Activated CD4-positive, alpha-beta T cell treated with anti-CD3 and anti-CD28 coated beads, Interleukin-2, amount 50 U/mL, for 48 hours (primary cell): ENCODE measurements at places on chromosomes 6 and 20.
A peak's percentile ranks its signal among the peaks of the same experiment; 100 is the strongest.

DNA sequence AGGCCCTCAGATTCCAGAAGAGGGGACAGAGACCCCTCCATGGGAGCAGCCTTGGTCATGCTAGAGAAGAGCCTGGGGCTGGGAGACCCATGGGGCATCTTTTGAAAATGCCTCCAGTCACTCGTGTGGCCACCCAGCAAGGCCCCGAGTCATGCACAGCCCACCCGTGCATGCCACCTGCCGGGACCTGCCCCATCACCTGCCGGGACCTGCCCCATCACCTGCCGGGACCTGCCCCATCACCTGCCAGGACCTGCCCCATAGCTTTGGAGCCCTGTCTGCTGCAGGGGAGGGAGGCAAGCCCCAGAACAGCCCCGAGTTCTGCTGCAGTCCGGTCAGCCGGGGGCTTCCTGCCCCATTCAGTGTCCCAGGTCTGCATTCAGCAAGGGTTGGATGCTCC lies 37.5 kb upstream of the SLCO4A1 start:
- DNase-seq, result no peak

DNA sequence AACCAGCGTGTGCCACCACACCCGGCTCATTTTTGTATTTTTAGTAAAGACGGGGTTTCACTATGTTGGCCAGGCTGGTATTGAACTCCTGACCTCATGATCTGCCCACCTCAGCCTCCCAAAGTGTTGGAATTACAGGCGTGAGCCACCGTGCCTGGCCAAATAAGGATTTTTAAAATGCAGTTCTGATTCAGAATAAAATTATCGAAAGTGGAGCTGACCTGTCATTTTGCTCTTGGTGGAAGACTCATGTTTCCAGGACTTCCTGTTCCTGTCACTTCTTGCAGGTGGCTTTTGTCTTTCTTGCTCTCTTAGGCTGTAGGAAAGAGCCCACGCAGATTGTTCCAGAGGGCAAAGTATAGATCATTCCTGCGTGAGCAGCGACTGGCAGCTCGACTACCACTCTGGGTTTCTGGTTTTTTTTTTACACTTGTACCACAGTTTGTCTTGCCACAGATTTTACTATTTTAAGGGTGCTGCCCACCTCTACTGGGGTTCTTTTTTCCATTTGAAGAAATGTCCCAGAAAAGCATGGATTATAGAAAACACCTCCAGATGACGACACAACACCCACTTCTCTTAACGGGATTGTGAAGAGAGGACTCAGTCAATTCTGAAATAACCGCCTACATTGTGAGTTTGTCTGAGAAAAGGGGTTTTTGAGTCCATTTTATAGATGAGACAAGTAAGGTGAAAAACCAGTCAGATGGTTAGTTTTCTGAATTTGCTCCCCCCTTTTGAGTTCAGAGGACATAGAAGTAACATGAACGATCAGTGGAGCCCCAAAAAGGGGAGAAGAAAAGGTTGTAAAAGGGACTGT lies 7.5 kb downstream of the JARID2 start:
- peak; percentile 62 for DNase-seq

GRCh38 chr6:36594816-36595643 lies 868 bp downstream of the SRSF3 start:
- DNase-seq, result no peak

GRCh38 chr6:90175627-90176538 lies 120.8 kb downstream of the BACH2 start:
- DNase-seq, result peak; percentile 69

- no peak for DNase-seq
Measured at GRCh38 chr20:22686097-22686496, 101.7 kb upstream of the FOXA2 start.

- DNase-seq, result no peak
Measured at GRCh38 chr6:28597924-28598722, 72.4 kb downstream of the GPX5 start.

GRCh38 chr6:109561844-109562243 lies 78.8 kb upstream of the ZBTB24 start:
- DNase-seq, result no peak

GRCh38 chr6:6593867-6594468 lies 5.4 kb downstream of the LY86 start:
- no peak for DNase-seq

- DNase-seq, result no peak
Measured at GRCh38 chr6:70413992-70414494, 735 bp downstream of the FAM135A start.

- DNase-seq, result no peak
Measured at GRCh38 chr6:151175662-151176445, 63.9 kb upstream of the AKAP12 start.

DNA sequence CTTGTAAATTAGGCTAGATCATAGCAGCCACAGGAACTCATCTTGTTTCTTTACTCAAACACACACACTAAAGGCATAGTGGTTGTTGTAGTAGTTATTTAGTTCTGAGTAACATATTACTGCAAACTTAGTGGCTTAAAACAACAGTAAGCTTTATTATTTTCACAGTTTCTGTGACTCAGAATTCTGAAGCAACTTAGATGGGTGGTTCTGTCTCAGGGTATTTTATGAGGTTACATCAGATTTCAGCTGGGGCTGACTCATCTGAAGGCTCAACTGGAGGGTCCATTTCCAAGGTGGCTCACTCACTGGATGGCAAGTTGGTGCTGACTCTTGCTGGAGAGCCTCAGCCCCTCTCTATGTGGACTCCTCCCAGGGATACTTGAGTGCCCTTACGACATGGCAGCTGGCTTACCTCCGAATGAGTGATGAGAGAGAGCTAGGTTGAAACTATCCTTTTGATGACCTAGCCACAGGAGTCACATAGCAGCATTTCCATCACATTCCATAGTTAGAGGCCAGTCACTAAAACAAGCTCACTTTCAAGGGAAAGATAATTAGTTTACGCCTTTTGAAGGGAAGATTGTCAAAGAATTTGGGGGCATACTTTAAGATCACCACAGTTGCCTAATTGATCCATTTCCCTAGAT lies 136.5 kb upstream of the PRND start:
- no peak for DNase-seq

- no peak for DNase-seq
Measured at GRCh38 chr6:100568255-100568654, 103.5 kb upstream of the SIM1 start.

DNA sequence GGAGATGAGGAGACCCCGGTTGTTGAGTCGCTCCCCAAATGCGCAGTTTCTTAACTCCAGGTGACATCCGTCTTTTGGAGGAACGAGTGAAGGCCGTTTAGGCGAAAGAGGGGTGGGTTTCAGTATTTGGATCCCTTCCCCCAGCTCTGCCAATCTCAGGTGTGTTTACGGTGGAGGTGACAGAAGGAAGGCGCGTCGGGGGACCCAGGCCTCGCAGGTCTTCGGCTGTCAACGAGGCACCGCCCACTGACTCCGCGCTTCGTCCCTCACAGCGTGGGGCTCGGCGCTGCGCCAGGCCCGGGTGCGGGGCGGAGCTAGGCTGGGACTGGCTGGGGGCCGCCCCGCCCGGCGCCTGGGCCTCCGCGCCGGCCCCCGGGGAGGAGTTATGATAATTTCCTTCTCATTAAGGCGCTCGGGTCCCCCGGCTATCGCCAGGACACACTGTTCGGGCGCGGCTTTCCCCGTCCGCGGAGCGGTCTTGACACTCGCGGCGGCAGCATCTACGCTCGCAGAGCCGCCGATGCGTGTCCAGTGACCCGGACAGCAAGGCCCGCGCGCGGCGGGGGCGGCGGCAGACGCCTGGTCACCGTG lies at the start of gene TFAP2C:
TSS of gene TFAP2C (plus strand) at position 434 of the 591 bp plus-strand sequence. CDS start 239 bp downstream, outside the sequence.
- DNase-seq, result peak; percentile 44

DNA sequence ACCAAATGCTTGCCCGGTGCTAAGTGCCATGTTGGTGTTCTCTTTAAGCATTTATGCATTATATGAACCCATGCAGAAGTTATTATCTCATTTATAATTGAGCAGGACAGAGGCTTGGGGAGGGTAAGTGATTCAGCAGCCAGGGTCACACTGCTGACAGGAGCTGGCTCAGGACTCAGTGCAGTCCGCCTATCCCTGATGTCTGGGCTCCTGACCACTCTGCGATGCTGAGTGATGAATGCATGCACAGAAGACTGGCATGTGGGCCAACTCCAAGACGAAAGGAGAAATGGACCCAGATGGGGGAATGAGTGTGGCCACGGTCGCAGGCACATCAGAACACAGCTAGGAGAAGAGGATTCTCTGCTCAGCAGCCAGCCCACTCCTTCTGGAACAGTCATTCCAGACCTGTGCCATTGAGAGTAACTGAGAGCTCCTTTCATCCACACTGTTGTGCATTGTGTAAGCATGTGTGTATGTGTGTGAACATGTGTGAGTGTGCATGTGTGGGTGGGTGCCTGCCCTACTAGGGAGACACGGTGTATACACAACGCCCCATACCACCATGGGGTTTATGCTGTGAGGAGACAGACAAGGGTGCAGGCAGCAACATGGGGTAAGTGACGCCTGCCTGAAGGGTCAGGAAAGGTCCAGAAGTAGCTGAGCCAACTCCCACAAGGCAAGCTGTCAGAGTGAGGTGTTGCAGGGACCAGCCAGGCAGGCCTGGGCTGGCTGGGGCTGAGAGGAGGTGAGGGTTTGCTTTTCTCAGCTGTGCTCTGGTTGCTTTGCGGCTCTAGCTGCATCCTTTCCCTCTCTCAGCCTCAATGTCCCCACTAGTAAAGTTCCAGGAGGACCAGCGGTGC lies 97.8 kb upstream of the PMEPA1 start:
- DNase-seq, result no peak

DNA sequence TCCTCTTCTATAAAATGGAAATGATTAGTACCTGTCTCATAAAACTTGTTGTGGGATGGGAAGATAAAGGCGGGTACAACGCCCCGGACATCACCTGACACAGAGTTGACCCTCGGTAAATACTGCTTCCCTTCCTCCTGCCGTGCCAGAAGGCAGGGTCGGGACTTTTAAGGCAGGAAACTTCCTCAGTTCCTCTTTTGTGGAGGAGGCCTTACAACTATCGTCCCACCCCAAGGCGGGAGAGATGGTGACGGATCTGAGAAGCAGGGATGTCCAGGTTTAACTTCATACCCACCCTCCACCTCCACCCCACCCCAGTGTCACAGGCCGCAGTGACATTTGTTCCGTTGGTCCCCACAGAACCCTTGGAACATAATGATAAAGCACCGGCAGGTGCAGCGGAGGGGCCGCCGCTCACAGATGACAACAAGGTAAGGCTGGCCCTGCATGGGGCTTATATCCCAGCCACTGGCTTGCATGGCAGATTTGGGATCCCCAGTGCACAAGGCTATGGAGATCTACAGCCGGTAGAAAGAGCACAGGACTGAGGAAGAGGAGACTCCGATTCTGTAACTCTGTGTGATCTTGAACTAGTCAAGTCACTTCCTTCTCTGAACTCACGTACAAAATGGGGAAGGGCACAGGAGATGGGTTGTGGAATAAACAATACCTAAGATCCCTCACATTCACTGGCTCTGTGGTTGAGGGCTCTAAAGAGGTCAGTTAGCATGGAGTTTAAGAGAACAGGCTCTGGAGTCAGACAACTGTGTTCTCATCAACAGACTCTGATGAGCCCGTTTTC lies 764 bp downstream of the DNTTIP1 start:
- DNase-seq, result peak; percentile 7

GRCh38 chr6:50451826-50452400 lies 261.4 kb upstream of the TFAP2D start:
- no peak for DNase-seq

DNA sequence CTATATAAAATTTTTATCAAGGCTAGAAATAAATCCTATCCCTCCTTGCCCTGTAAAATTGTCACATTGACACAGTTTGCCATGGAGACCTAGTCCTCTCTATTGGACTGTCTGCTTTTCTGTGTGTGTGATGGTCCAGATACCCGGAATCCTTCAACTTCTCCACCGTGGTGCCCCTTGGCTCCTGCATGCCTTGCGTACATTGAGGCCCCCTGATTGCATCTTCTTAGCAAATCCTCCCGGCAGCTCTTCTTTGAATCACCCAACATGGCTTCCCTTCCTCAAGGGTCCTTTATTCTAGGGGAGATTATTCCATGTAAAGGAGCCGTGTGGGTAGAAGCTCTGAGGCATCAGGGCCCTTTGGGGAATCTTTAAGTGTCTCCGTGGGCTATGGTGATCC lies 219.5 kb downstream of the CDC5L start:
- DNase-seq, result no peak

- DNase-seq, result no peak
Measured at GRCh38 chr6:148471624-148472159, 129.1 kb downstream of the SASH1 start.

DNA sequence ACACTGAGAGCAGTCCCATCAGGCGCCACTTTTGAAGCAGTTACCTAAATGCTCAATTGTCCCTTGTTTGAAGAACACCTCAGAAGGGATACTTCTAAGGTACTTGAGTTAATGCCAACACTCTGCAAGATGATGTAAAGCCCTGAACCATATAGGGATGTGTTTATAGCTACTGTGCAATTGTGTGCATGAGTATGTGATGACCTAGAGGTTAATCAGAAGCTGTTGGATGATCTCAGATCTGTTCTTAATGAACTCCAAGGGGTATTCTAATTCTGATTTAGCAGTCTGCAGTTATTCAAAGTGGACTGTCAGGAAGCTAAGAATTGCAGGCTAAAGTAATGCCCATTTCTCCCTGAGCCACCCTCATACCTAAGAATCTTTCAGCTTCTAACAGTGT lies 158.3 kb downstream of the TMEM242 start:
- DNase-seq, result no peak

DNA sequence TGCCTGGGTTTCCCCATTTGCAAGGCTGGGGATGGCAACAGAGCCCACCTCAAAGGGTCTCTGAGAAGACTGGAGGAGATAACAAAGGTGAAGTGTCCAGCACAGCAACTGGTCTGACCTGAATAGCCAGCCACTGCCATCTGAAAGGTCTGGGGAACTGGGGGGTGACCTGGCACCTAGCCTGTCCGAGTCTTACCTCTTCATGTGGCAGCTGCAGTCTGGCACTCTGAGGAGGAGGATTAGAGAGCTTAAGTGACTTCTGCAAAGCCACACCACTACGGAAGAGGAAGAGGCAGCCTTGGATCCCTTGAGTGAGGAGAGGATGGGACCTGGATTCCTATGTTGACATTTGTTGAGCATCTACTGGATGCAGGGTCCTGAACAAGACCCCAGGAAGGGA lies 22.2 kb downstream of the C20orf203 start:
- no peak for DNase-seq

- no peak for DNase-seq
Measured at GRCh38 chr20:63854069-63854765, 7.1 kb upstream of the ABHD16B start.

DNA sequence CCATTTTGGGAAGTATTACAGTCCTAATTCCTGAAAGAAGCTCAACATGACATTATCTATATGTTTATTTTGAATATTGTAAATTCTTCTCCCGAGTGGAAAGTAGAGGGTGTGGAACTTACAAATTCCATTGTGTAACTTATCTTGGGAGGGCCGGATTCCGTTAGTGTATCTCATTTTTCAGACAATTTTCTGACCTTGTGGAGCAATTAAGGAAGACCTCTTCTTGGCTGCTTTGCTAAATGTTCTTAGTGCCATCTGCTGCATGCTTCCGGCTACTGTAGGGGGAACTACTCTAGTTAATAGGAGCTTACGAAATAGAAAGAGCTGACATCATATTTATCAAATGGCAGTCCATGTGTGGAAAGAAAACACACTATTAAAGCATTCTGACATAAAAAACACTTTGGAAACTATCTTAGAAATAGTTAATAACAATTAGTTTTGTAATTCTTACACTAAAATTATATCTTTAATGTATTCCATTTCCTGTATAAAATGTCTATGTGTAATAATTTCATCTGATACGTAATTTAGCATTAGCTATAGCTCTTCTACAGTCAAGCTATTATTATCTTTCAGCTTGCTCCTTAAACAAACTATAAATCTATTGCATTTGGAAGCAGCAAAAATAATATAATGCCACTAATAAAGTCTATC lies 41.5 kb upstream of the KCNQ5 start:
- no peak for DNase-seq
